ENCODE measurements at places on chromosomes 2 and 18. TPM values are rescaled to one million over a fixed set of nuclear protein-coding genes. Genes with fewer than 3 reads are reported as not detected.

Gene LIMS3
- 1.1 TPM for total RNA-seq

Gene SCYGR4
- total RNA-seq: not detected

Gene SULT1C2
- total RNA-seq: 0.03 TPM

DNA sequence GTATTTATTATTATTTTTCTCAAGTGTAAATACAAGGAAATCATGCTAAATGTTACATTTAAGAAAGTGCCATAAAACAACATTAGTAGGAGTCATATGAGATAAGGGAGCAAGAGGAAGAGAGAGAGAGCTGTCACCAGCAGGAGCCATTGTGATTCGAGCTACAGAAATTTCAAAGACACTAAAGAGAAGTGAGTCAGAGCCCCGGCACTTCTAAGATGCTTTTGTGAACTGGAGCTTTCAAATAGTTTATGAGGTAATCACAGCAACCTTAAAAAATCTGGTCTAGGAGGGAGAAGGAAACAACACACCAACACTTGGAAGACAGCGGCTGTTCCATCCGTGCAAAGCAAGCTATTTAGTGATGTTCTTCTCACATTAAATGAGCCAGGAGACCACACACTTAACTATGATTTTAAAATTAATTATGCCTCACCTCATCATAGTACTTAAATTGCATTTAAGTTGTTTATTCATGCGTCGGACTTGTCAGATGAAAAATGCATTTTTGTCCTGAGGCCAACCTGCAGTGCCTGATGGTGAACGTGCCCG is 382.7 kb upstream of the SALL3 start:
- no peak overlapping the region for H3K27ac ChIP-seq
- no peak overlapping the region for H3K4me3 ChIP-seq
- no peaks in the 10 kb centered on the region for H3K27me3 ChIP-seq
- no peaks in the 10 kb centered on the region for H3K36me3 ChIP-seq

DNA sequence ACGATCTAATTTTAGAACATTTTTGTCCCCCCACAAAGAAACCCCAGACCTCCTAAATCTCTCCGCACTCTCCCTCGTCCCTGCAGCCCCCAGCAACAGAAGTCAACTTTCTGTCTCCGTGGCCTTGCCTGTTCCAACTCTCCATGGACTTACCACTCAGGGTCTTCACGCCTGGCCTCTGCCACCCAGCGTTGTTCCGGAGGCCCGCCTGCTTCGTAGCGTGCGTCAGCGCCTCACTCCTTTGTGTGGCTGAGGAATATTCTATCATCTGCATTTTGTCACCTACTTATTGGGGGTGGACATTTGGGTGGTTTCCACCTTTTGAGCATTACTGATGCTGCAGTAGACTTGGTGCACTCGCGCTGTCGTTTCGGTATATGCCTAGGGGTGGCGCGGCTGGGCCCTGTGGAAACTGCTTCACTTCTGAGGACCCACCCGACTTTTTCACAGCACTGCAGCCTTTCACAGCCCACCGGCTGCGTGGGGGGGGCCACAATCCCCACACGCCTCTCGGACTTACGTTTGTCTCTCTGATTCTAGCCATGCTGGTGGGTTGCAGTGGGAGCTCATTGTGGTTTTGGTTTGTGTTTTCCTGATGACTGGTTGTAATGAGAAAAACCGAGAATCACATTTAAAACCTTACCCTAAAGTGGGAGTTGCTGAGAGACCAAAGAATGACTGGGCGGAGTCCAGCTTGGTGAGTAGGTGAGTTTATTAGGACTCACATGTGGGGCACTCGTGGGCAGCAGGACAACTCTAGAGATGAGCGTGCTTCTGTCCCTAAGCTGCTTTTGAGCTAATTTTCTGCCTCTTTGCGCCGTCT is 1.4 kb upstream of the HSBP1L1 start:
- peaks cover 4% of the 10 kb centered on the region for H3K4me1 ChIP-seq
- H3K27ac ChIP-seq: no peak overlapping the region
- H3K36me3 ChIP-seq: no peaks in the 10 kb centered on the region
- no peaks in the 10 kb centered on the region for H3K27me3 ChIP-seq
- H3K4me3 ChIP-seq: no peak overlapping the region

GRCh38 chr2:129483366-129483765 is 496.1 kb upstream of the RAB6C start:
- no peaks in the 10 kb centered on the region for H3K27me3 ChIP-seq
- no peaks in the 10 kb centered on the region for H3K36me3 ChIP-seq
- no peak overlapping the region for H3K4me3 ChIP-seq
- H3K27ac ChIP-seq: no peak overlapping the region
- H3K4me1 ChIP-seq: no peaks in the 10 kb centered on the region

GRCh38 chr2:48574353-48575287 is 43.0 kb upstream of the GTF2A1L start:
- H3K36me3 ChIP-seq: no peaks in the 10 kb centered on the region
- no peak overlapping the region for H3K27ac ChIP-seq
- peaks cover 1% of the 10 kb centered on the region for H3K4me1 ChIP-seq
- no peaks in the 10 kb centered on the region for H3K27me3 ChIP-seq

DNA sequence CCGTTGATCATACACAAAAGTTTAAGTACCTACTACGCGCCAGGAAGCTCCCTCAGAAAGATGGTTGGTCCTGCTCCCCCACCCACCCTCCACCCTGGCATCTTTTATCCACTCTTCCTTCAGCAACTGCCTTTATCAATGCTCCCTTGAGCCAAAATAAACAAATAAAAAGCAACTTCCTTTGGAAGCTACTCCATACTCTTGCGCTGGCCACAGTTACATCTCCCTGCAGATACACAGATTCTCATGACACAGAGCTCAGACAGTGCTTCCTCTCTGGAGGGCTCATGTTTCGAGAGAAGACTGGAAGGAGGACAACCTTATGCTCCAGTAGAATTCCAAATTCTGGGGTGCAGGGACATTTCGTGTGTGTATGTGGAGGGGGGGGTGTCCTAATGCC is 3.8 kb upstream of the STEAP3 start:
- H3K4me3 ChIP-seq: no peak overlapping the region
- no peaks in the 10 kb centered on the region for H3K4me1 ChIP-seq
- H3K27ac ChIP-seq: no peak overlapping the region
- no peak for DNase-seq

Data from ovary (tissue), 10 donors.